ENCODE measurements at places on chromosomes 11 and 22.

DNA sequence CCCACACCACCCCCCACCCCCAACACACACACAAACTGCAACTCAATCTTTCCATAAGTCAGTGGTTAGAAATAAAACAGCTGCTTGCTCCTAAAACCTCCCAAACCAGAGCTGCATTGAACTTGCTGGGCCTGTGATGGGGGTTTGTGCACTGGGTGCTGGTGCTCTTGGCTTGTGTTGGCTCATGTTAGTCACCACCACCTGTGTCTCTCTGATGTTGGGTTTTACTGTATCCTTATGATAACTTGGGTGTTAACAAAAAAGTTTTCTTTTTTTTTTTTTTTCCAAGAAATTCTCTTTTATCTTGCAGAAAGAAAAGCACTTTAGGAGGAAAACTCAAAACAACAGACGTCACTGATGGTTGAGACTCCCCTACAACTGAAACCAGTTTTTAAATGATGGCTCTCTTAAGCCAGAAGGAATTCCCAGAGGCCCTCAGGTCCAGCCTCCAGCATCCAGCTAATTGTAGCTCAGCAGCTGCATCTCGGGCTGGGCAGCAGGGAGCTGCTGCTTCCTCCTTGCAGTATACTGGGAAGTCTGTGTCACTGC is 79.9 kb upstream of the DRD2 start:
- no peak for DNase-seq

DNA sequence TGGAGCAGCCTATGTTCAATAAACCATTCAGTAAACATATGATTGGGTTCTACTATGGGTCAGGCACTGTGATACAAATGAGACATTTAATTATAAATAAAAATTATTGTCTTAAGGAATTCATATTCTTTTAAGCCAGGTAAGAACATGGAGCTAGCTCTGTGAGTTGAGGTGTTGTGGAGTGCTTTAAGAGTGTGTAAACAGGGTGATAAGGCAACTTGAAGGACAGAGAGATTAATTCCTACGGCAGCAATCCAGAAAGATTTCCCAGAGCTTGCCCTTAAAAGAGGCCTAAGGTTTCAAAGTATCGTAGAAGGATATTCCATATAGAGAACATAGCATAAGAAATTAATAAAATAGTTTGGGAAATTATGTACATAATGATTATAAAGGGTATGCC is 126.4 kb upstream of the FAT3 start:
- DNase-seq, result no peak

- no peak for DNase-seq
These were observed 1162.2 kb downstream of the BRD1 start for GRCh38 chr22:48665311-48665995.

DNA sequence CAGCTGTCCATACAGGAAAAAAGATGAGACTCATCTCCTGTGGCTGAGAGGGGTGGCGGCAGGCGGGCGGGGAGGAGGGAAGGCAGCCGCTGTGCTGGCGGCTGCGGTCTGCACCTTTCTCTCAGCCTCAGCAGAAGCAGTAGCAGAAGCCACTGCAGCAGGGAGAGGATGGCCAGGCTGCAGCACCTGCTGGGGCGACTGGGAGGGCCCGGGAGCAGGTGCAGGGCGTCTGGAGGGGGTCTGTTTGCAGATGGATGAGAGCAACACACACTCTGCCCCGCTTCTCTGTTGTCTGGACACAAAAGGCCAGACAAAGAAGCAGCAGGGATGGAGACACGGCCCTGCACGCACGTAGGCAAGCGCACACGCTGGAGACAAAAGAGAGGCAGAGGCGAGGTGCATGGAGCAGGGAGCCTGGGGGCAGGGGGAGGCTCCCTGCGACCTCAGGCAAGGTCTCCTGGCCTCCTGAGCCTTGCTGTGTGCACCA is 9.3 kb upstream of the MIAT start:
- no peak for DNase-seq

DNA sequence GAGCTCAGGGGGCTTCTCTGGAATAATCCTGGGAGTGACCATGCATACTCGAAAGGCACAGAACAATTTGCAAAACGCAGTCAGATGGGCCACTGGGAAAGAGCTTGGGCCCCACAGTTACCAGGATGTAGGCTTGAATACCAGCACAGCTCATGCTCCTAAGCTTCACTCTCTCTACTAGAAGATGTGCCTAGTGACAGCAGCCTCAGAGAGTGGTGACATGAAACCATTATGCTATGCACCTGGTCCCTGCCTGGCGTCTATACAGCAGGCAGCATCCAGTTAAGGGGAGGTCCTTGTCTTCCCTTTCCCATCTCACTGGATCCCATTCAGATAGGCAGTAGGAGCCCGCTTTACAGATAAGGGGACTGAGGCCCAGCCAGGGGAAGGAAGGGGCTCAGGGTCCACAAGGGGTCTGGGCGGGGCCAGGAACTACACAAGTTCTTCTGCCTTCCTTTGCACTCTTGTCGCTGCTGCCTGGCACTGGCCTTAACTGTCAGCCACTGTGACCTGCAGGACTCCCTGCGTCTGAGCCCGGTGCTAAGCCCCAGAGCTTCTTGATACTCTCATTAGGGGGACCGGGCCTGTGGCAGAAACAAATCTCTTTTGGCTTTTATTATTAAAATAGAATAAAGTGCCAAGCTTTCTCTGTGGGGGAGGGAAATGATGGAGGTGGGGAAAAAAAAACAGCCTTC is 21.2 kb upstream of the RASD2 start:
- DNase-seq, result no peak

DNA sequence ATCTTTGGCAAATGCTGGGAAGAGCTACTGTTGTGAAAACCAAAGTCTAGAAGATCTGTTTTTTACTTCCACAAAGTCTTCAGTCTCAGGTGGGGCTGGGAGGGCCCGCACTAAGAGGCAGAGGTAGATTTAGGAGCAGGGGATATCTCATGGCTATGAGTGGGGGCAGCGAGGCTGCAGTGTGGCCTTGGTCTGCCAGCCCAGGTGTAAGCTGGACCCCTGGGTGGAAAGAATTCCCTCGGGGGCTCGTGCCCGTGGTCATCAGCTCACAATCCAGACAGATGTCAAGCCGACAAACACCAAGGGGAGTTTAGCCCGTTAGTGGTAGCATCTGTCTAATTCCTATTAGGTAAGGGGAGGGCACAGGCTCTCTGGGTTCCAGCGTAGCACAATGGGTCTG is 9.0 kb downstream of the PKNOX2 start:
- DNase-seq, result no peak

DNA sequence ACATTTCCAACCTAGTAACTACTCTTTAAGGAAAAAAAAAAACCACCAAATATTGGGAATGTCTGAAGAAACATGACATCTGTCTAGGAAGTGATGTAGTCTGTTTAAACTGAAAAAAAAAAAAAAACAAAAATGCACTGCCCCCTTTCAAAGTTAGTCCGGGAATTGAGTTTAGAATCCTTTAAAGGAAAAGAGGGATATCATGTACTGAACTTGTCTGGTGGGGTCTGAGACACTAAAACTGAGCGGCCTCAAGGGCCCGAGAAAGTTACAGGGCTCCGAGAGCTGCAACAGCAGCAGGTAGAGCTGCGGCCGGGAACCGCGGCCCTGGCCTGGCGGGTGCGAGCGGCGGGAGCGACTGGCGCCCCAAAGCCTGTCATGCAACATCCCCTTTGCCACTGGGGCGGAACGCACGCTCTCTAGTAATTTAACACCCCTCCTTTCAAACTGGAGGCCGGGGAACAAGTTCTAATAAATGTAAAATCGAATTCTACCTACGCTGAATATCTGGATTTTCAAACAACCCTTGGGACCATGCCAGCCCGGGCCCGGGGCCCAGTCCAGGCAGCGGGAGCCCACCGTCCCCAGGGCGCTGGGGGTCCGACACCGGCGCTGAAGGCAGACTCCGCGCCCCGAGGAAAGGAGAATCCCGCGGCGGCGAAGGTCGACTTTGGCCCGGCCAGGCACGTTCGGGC is 736 bp downstream of the RDX start:
- DNase-seq, result no peak

DNA sequence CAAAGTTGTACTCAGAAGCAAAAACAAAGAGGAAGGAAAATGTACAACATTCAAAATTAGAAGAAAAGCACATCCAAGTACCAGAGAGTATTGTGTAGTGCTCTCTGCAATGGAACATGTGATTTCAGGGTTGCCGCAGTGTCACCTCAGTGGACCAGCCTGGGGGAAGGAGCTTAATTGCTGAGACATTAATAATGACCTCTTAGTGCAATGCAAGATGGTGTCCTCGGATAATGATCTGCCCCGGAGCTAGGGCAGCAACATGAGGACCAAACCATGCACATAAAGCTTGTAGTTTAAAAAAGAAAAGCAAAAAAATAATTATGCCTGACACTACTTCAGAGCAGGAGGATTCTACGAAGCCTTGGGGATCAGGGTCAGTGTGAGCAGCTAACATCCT is 11.3 kb upstream of the JHY start:
- no peak for DNase-seq

GRCh38 chr22:41501209-41501608 is 32.3 kb downstream of the ACO2 start:
- no peak for DNase-seq

DNA sequence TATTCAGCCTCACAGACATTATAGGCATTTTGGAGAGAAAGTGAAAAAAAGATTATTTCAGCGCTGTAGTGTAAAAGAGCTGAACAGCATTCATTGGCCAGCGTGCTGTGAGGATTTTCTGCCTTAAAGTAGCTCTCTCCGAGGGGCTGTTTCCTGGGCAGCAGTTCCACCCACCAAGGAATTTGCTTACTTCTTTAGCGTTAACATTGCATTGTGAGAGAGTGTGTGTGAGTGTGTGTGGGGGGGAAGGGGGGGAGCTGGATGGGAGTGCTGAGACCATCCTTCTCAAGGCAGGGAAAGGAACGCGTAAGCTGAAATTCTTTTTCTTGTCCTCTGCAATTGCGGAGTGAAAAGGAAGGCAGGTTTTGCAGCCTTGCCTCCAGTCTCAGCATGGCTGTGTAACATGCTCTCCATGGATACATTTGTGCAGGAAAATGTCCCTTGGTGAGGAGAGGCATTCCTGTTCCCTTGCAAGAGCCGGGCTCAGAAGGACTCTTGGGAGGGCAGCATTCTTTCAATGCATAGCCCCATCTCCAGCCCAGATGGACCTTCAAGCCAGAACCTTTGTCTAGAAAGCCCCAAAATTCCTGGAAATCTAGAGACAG is 159.9 kb upstream of the NAV2 start:
- DNase-seq, result no peak

- DNase-seq, result no peak
These were observed 116.7 kb downstream of the MICAL3 start for GRCh38 chr22:17907748-17908051.

- no peak for DNase-seq
These were observed 74.9 kb upstream of the RAG2 start for GRCh38 chr11:36672815-36673450.

GRCh38 chr11:128164080-128164741 is 423.1 kb downstream of the ETS1 start:
- no peak for DNase-seq

Data from esophagus squamous epithelium (tissue), 5 donors.